ENCODE measurements at places on chromosomes 3 and 15. TPM values are rescaled to one million over a fixed set of nuclear protein-coding genes. Genes with fewer than 3 reads are reported as not detected.

DNA sequence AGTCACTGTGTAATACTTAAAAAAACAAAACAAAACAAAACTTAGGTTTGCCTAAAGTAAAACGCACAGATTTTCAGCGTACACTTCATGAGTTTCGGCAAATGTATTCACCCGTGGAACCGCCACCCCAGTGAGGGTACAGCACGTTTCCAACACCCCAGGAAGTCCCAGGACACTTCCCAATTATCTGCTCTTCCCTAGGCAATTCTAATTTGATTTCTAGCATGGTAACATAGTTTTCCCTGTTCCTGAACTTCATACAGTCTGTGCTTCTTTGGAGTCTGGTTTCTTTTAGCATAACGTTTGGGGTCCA, 497 bp upstream of the CLASP2 start:
- peak; percentile 23 for DNase-seq
- peak overlapping the region; percentile 91 for H3K27ac ChIP-seq
- H3K4me3 ChIP-seq = peak overlapping the region; percentile 87
- no peaks in the 10 kb centered on the region for H3K27me3 ChIP-seq
- H3K36me3 ChIP-seq = no peaks in the 10 kb centered on the region

Gene PRSS50
- total RNA-seq = not detected

DNA sequence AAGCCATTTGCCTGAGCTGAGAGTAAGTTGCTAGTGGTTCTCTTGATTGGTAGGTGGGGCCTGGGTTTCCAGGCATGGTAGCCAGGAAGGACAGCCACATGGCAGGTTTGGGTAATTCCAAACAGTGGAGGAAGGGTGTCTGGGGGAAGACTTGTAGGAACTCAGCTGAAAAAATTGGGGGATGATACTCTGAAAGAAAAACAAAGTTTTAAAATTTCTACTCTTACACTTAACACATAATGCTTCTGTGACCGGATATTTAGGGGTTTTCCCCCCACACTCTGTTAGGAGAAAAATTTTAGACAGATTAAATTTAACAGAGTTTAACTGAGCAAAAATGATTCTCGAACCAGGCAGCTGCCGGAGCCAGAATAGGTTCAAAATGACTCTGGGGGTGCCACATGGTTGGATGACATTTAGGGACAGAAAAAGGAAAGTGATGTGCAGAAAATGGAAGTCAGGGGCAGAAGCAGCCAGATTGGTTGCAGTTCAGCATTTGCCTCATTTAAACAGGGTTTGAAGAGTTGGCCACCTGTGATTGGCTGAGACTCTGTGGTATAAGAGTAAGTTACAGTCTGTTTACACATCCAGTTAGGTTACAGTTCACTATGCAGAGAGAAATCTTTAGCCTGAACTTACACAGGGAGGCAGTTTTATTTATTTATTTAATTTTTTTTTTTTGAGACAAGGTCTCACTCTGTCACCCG, 8.1 kb downstream of the B2M start:
- no peaks in the 10 kb centered on the region for H3K4me1 ChIP-seq
- H3K4me3 ChIP-seq = no peak overlapping the region
- H3K36me3 ChIP-seq = peaks cover 44% of the 10 kb centered on the region
- no peak overlapping the region for H3K27ac ChIP-seq

Gene TSC22D2
- total RNA-seq = 15.3 TPM

- H3K27me3 ChIP-seq = peaks cover 15% of the 10 kb centered on the region
- H3K4me3 ChIP-seq = no peak overlapping the region
- no peaks in the 10 kb centered on the region for H3K4me1 ChIP-seq
- no peaks in the 10 kb centered on the region for H3K36me3 ChIP-seq
- DNase-seq = no peak
Observed at GRCh38 chr3:140914384-140914945, 27.2 kb upstream of the SLC25A36 start.

DNA sequence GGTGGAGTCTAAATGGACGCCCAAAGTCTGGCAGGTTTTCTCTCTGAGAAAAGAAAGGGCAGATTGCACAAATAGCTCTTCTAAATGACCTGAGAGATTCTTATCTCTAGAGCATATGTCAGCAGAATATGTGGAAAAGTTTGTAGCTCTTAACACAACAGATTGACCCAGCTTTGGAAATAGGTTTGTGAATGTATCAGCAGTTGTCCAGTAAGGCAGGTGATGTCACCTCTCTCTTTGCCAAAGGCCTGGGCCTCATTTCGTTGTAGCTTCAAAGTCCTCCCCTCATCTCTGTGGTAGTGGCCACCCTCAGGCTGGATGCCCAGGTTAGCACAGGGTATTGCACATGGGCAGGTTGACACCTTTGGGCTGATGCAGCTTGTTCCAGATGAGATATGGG, 36.0 kb downstream of the PDIA5 start:
- peaks cover 60% of the 10 kb centered on the region for H3K36me3 ChIP-seq
- H3K27ac ChIP-seq = no peak overlapping the region
- no peak overlapping the region for H3K4me3 ChIP-seq
- DNase-seq = no peak
- H3K4me1 ChIP-seq = peaks cover 18% of the 10 kb centered on the region

DNA sequence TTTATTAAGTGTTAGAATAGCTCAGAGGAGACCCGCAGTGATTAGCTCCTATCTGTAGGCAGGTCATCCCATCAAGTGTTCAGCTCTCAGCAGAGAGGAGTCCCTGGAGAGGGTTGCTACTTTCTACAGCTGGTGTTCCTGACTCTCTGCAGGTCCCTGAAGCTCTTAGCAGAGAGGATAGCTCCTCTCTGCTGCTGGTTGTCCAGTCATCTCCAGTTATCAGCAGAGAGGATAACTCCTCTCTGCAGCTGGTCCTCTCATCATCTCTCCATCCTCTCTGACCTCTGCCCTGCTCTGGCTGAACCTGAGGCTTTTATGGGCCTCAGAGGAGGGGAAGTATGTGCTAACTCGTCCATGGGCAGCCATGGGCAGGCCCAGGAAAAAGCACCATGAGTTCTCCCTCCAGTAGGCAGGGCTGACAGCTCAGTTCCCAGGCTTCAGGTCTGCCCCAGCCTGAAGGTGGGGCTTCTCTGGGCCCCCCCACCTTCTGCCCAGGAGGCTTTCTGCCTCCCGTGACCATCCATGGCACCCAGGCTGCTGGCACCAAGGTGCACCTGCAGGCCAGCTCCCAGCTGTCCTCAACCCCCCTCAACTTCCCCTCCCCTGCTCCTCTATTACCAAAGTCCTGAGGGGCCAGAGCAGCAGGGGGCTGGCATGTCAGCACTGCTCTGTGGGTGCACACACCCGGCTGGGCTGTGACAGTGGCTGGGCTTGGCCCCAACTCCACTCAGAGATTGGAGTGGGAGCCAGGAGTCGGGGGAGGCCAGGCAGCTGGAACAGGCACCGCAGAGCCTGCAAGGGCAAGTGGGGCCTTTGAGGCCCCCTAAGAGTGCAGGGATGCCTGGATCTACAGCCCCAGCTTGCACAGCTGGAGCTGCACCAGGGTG, 98.9 kb upstream of the FRMD4B start:
- no peak overlapping the region for H3K27ac ChIP-seq
- H3K27me3 ChIP-seq = no peaks in the 10 kb centered on the region
- no peak overlapping the region for H3K4me3 ChIP-seq
- H3K36me3 ChIP-seq = no peaks in the 10 kb centered on the region

DNA sequence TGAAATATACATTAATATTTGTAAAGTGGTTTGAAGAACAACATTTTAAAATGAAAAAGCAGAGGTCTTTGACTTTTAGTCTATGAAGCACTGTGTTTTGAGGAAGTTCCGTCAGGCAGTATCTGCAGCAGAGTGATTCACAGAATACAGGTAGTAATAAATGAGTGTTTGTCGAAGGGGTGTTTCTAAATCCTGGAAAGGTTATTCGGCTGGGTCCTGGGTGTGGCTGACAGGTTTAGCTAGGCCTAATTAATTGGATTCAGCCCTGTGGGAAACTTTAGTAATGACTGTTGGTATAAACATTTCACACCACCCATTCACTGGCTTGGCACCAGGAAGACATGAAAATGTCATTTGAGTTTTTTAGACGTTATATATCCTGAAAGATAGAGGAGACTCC, 51.3 kb downstream of the TIPARP start:
- H3K4me3 ChIP-seq = no peak overlapping the region
- no peaks in the 10 kb centered on the region for H3K27me3 ChIP-seq
- no peak for DNase-seq
- peaks cover 5% of the 10 kb centered on the region for H3K36me3 ChIP-seq
- H3K4me1 ChIP-seq = peaks cover 23% of the 10 kb centered on the region

DNA sequence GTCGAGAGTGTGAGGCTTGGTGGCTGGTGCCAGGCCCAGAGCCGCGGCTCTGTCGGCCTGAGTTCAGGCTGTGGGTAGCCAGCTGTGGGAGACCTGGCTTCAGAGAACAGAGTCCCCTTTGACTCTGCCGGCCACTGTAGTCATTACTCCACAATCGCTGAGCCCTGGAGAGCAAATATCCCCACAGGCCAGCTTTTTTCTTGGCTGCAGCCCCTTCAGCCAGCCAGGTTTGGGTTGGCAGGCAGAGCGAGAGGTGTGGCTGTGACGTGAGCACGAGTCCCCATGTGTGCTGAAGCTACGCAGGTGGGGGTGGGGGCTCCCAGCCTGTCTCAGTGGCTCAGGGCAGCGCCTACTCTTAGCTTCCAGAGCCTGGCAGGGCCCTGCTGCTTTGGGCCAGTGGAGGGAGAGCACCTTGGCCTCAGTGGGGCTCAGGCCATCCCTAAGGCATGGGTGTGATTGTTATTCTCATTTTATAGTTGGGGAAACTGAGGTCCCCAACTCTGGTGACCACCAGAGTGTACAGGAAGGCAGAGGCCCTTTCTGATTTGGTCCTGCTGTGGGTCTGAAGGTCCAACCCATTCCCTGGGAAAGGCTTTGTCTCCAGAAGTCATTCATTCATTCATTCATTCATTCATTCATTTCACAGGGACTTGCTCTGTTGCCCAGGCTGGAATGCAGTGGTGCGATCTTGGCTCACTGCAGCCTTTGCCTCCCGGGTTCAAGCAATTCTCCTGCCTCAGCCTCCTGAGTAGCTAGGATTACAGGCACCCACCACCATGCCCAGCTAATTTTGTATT, 45.7 kb upstream of the LCTL start:
- DNase-seq = peak; percentile 22
- no peak overlapping the region for H3K4me3 ChIP-seq
- no peaks in the 10 kb centered on the region for H3K27me3 ChIP-seq

Gene CPNE9
- total RNA-seq = not detected

DNA sequence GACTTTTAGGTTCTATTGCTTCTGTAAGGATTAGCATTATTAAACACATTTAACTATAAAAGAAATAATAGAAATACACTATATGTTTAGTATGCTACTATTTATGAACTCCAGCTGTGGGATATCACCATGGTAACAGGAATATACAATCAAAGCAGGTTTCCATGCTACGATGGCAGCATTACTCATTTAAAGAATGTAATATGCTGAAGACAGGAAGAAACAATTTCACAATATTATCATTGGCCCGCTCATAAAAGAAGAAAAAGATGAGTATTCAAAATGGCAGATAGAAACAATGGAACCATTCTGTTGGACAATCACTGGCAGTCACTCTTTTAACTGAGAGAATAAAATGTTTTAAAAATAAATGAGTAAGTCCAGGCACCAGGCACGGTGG, 153.4 kb downstream of the CBLB start:
- peak overlapping the region; percentile 92 for H3K27ac ChIP-seq
- peaks cover 7% of the 10 kb centered on the region for H3K4me1 ChIP-seq
- H3K4me3 ChIP-seq = no peak overlapping the region
- H3K36me3 ChIP-seq = peaks cover 93% of the 10 kb centered on the region
- peak; percentile 80 for DNase-seq
